ENCODE measurements at places on chromosomes 6 and 20.

DNA sequence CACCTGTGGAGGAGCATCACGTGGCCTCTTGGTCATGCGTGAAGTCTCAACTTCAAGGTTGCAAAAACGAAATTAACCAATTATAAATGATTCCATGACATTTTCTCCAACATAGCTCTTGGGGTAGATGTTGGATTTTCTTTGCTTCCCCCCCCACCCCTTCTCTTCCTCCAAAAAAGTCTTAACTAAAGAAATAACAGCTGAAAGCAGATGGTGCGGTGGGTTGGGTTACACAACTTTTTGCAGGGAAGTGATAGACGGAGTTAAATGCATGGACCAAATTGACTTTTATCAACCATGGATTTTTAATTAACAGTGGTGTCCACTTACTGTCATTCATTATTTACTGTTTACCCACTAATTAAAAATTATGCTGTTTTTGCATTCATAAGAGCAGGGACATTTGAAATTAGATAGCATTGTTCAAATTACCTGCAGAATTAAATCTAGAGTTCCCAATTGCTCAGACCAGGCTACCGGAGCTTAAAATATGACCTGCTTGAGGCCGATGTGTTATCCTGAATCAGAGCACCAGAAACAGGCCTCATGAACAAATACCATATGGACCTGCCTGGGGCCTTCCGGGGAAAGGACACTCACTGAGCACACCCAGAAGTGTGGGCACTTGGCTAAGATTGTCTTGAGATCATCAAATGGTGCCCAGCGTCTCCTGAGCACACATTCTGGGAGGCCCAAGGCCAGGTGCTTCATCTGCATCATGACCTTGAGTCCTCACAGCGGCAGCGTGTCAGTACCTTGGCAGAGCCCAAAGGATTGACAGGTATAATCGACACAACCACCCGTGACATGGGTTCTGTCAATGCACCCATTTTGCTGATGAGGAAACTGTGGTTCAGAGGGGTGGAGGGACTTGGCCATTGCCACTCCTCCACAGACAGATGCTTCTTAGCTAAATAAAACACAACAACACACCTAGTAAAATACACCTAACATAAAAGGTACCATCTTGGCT lies 41.5 kb downstream of the APCDD1L start:
- no peak for DNase-seq

GRCh38 chr20:38325905-38326304 lies 20.4 kb upstream of the LBP start:
- no peak for DNase-seq

DNA sequence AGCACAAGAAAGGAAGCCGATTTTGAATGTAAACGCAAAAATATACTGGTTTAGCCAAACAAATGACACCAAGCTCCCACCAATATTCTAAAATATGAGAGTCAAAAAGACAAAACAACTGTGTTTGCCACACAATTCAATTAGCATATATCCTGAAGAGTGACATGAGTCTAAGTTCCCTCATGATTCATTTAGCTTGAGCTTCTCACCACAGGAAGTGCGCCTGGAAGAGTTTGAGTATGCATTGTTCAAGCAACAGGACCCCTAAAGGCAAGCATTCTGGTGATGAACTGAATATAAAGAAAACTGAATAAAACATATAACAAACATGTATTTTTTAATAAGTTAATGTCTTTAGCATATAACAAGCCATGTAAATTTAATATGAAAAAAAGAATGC lies 115.2 kb upstream of the RUNX2 start:
- DNase-seq = no peak

DNA sequence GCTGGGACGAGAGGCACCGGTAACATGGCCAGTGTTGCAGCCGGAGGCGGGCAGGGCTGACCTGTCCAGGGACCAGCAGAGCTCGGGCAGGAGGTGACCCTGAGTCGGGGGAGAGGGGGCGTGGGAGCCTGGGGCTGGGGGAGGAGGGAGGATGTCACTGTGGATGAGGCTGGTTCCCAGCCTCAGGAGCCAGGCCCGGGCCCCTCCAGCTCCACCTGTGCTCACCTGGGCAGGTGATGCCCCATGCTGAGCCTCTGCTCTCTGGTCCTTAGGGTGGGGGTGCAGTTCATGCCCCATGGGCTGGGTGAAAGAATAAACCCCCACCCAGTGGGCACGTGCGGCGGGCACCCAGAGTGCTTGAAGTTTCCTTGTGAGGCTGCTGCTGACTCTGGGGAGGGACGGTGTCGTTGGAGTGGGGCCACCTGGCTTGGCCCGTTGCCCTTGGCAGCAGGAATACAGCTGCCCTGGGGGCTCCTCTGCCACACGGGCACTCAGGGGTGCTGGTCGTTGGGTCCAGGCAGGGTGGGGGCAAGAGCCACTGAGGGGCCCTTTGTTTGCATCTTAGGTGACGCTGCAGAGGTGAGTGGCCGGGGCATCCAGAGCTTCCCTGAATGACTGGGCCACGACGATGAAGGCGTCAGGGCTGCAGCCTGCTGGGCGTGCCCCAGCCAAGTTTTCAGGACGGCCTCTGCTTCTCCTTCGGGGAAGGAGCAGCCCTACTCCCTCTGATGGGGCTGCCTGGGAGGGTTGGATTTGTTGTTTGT lies 24.7 kb upstream of the BHLHE23 start:
- DNase-seq = no peak

DNA sequence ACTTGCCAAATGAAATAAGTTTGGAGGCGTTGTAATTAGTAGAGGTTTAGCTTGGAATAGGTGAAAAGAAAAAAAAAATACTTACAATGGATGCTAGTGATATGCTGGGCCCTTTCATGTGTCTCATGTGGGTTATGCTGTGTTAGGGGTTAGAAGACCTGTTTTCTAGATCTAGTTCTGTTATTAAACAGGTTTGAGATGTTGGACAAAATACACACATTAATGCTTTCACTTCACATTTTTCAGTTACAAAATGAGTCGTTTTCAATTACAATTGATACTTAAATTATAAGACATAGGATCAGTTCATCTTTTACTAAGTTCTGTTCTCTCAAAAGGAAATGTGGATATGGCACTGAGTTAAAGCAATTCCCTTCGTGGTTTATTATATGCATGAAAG lies 509.8 kb downstream of the EPM2A start:
- DNase-seq = no peak

All from cortex of kidney (tissue), 1 donor.